ENCODE measurements at places on chromosomes 11 and 22.

DNA sequence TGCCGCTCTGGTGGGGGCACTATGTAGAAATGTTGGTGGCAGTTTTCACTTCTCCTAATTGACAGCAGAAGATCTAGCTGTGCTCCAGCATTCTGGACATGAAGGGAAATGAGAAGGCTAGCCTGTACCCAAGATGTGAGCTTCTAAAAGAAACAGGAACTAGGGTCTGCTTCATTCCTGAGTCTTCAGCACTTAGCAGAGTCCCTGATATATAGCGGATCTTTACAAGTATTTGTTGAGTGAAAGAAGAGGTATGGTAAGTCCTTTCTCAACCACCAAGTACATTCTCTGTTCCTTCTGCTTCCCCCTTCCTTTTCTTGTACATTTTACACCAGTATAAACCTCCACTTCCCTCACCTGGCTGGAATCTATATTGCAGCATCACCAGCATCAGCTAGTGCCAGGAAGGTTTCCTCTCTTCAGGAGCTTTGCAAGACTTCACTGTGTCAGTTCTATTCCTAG is 408.3 kb upstream of the CADM1 start:
- DNase-seq: no peak

- DNase-seq: peak; percentile 84
These were observed 8.7 kb upstream of the DAGLA start for GRCh38 chr11:61671527-61671926.

DNA sequence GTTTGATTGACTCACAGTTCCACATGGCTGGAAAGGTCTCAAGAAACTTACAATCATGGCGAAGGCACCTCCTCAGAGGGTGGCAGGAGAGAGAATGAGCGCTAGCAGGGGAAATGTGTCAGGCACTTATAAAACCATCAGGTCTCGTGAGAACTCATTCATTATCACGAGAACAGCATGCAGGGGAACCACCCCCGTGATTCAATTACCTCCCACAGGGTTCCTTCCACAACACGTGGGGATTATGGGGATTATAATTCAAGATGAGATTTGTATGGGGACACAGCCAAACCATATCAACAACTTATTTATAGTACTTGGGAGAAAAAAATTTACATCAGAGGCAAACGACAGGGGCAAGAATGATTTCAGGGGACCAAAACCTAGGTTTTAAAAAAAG is 3.0 kb downstream of the ME3 start:
- no peak for DNase-seq

DNA sequence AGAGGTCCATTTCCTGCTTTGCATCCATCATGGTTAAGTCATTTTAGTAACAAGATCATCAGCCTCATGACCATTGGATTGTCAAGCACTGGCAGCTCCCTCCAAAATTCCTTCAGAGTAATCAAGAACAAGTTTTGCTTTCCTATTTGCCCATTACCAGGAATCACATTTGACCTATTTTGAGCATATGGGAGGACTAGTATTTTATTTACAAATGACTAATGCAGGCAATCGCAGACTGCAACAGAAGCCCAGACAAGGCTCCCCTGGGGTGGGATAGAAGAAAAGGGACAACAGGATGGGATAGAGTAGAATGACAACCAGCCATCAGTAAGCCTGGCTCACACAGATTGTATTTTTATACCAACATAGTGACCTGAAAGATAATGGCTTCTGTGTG is 9.1 kb downstream of the MMP10 start:
- DNase-seq: no peak

GRCh38 chr22:46136486-46137217 is 13.7 kb upstream of the PPARA start:
- DNase-seq: peak; percentile 38

- no peak for DNase-seq
These were observed 63.6 kb upstream of the PITPNB start for GRCh38 chr22:27982630-27983180.

All from pancreas (tissue), 10 donors.